NCI-H1930 (cell line): ENCODE measurements at places on chromosomes 6 and 20.

GRCh38 chr6:119259027-119259426, 90.5 kb downstream of the MAN1A1 start:
- no peak for DNase-seq

DNA sequence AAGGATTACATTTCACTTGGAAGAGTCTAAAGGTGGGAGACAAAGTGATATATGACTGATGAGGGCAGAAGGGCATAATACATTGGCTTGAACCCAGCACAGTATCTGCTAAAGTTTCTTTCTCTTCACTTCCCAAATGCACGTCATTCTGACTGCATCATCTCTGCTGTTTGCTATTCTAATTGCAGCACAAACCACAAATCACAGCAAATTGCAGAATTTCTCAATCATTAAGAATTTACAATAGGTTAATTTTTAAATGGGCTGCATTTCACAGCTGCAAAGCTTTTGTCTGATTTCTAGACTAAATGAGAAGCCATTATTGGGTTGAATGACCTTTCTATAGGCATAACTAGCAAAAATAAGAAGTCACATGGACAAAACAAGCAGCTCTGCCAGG, 337.0 kb downstream of the RNGTT start:
- DNase-seq, result peak; percentile 44

DNA sequence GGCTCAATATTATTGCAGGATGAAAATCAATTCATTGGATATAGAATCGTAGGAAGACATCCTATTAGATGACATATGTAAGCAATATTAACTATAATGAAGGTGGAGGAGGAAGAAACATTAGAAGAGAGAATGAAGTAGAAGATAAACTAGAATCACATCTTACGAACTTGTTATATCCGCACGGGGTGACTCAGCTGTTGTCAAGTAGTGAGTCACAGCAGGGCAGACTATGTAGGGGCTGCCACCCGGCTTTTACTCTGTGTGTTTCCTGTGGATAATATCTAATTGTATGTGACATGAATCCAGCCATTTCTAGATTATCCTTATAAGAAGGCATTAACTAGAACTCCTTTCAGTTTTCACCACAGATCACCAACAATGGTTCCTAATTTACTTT, 520.2 kb downstream of the DOK5 start:
- no peak for DNase-seq

- DNase-seq, result no peak
These were observed 17.0 kb downstream of the RPS6KA2 start for GRCh38 chr6:166610069-166610468.

DNA sequence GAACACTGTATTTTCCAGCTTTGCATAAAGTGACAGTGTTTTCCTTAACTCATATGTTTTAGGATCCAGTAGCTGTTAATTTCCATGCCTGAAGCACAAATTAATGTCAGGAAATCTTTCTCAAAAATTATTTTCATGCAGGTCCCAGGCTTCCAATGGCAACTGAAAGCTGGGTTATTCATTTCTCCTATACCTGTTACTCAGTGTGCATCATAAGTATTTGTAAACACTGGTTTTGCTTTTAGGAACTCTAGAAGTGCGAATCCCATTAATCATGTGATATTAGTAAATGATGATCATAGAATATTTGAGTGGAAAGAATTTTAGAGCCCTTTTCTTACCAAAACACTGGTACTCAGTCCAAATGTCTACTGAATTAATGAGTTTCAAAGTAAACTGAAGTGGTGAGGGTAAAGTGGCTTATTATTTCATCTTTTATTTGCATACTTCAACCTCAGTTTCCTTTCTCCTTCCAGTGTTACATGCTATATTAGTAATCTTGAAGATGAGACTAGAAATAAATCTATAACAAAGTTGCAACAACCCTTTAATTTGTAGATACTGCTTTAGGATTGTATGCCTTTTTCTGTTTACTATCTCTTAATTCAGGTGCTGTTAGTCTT, 124.0 kb downstream of the ZFAND3 start:
- no peak for DNase-seq
